ENCODE measurements at places on chromosomes 4 and X.

GRCh38 chr4:74370912-74371311, 6.0 kb downstream of the EREG start:
- peak; percentile 42 for DNase-seq

GRCh38 chr4:39631700-39632079, 7.0 kb downstream of the SMIM14 start:
- DNase-seq = no peak

GRCh38 chrX:49282647-49283011, 13.0 kb downstream of the PPP1R3F start:
- no peak for DNase-seq

GRCh38 chrX:150229030-150229429, 134.1 kb upstream of the MAMLD1 start:
- no peak for DNase-seq

- DNase-seq = no peak
Observed at GRCh38 chr4:183852910-183853547, 52.1 kb upstream of the STOX2 start.

- DNase-seq = peak; percentile 75
Observed at GRCh38 chr4:76689145-76689817, 208.7 kb downstream of the SOWAHB start.

- DNase-seq = no peak
Observed at GRCh38 chr4:19241895-19242294, 1009.8 kb upstream of the SLIT2 start.

- DNase-seq = peak; percentile 26
Observed at GRCh38 chr4:145285928-145286327, 105.5 kb upstream of the OTUD4 start.

GRCh38 chr4:177441061-177441802, 1.0 kb downstream of the AGA start:
- no peak for DNase-seq

- no peak for DNase-seq
Observed at GRCh38 chr4:182778222-182778982, 138.8 kb downstream of the DCTD start.

- no peak for DNase-seq
Observed at GRCh38 chr4:78904143-78904542, 35.1 kb downstream of the PAQR3 start.

DNA sequence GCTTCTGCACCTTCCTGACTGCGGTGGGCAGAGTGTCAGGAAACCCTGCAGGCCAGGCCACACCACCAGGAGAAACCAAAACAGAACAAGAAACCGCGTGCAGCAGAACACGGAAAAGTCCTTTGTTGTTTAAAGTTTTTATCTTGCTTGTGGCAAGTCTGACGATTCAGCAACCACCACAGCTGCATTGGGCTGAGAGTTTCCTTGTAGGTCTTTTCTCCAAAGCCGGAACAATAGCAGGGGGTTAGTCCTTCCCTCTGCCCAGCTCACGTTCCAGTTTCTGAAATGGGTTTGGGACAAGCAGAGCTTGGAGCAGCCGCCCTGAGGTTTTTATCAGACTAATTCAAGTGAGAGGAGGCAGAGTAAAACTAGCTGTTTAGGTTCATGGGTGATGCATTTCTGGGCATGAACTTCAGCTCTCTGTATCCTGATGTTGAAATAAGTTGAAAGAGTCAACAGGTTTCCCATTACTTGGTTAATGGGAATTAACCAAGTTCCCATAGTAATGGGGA, 216.9 kb downstream of the PTTG2 start:
- DNase-seq = no peak

- DNase-seq = peak; percentile 15
Observed at GRCh38 chr4:6087669-6088341, 69.6 kb upstream of the C4orf50 start.

- no peak for DNase-seq
Observed at GRCh38 chr4:158131027-158131426, 41.8 kb downstream of the GASK1B start.

Data from RWPE1 (cell line).